ENCODE measurements at places on chromosomes 7 and 10. TPM values are rescaled to one million over a fixed set of nuclear protein-coding genes. Genes with fewer than 3 reads are reported as not detected.

DNA sequence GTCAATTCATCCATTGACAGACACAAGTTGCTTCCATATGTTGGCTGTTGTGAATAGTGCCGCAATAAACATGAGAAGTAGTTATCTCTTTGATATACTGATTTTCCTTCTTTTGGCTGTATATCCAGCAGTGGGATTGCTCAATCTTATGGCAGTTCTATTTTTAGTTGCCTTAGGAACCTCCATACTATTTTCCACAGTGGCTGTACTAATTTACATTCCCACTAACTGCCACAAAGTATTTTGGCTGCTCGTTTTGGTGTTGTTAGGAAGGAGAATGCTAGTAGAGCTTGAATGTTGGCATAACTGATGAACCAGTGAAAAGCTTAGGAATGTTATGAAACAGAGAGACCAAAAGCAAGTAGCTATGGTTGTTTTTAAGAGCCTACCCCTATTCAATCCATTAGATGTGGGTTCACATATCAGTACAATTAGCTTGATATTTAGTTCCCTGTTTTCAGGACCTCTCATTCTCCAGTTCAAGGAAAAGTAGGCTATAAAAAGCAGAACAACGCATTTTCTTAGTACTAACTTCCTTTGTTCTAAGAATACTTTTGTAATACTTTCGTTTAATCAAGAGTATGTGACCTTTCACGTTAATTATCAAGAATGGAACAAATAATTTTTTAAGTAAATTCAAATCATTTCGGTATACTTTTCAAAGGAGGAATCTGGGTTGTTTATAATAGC is 100.3 kb downstream of the FAS start:
- DNase-seq, result no peak
- no peak overlapping the region for H3K4me3 ChIP-seq
- H3K4me1 ChIP-seq, result no peaks in the 10 kb centered on the region
- no peak overlapping the region for H3K27ac ChIP-seq
- H3K36me3 ChIP-seq, result no peaks in the 10 kb centered on the region

The CHCHD3 gene
- total RNA-seq, result 47.4 TPM

GRCh38 chr10:87640043-87640442 is 19.6 kb upstream of the PAPSS2 start:
- no peak overlapping the region for H3K4me3 ChIP-seq
- no peaks in the 10 kb centered on the region for H3K36me3 ChIP-seq
- DNase-seq, result no peak
- peaks cover 6% of the 10 kb centered on the region for H3K4me1 ChIP-seq
- H3K27ac ChIP-seq, result no peak overlapping the region

DNA sequence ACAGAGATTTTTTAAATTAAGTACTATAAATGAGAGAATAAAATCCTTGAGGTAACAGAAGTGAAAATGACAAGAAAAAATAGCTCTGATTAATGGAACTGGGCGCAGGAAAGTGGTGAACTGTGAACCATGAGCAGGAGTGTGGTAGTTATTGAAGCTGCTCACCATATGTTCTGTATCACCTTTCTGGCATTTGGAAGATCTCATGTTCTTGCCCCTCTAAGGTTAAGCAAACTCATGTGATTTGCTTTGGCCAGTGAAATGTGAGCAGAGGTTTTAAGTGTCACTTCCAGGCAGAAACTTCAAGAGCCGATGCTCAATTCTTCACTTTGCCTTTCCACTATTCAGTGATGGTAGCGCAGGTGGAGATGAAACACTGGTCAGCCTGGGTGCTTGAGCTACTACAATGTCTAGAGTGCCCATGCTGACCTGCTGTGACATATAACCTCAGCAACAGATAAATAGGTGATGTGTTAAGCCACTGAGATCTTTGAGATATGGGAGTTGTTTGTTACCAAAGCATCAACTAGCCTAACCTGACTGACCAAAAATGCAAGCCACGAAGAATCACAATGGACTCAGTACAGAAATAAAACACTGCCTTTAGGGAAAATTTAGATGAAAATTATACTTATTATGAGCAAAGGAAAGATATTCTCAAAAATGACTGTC is 18.4 kb downstream of the MTPAP start:
- no peaks in the 10 kb centered on the region for H3K27me3 ChIP-seq
- peaks cover 2% of the 10 kb centered on the region for H3K4me1 ChIP-seq
- no peak overlapping the region for H3K27ac ChIP-seq
- no peak for DNase-seq
- no peak overlapping the region for H3K4me3 ChIP-seq

The ACTR3C gene
- not detected for total RNA-seq

DNA sequence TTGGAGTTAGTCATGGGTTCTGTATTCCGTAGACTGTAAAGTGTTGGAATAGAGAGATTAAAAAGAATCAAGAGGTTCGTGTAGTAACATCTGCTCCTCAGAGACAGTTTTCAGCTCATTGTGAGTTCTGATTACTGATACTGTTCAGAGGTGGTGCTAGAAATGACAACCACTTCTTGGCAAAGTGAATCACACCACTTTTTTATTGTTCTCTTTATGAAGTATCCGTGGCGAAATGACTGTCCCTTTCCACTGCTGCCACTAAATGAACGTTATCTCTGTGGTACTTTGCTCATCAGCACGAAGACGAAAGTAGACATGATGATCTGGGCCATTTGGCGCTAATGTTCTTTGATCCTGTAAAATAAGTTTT is 860 bp downstream of the RPP30 start:
- H3K4me1 ChIP-seq, result peaks cover 24% of the 10 kb centered on the region
- DNase-seq, result no peak
